ENCODE measurements at places on chromosomes 12 and 14.

DNA sequence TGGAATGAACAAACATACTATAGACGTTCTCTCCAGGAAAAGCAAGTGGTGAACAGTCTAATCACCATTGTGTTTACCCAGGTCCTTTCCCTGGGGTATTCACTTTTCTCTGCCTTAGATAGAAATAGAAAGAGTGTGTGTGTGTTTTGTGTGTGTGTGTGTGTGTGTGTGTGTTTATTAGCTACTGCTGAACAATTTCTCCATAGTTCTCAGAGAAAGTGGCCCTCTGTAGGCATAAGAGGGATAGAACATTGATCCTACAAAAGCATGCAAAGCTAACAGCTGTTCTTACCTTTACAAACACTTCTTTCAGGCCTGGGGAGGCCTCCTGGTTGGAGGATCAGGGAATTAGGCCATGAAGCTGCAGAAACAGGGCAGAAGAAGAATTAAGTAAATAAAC lies 665.7 kb upstream of the TBX3 start:
- no peak for DNase-seq

DNA sequence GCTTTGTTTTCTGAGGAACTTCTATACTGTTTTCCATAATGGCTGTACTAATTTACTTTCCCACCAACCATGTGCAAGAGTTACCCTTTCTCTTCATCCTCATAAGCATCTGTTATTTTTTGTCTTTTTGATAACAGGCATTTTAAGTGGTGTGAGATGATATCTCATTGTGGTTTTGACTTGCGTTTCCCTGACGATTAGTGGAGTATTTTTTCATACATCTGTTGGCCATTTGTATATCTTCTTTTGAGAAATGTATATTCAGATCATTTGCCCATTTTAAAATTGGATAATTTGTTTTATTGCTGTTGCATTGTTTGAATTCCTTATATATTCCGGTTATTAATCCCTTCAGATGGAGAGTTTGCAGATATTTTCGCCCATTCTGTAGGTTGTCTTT lies 10.2 kb upstream of the HMGA2 start:
- no peak for DNase-seq

DNA sequence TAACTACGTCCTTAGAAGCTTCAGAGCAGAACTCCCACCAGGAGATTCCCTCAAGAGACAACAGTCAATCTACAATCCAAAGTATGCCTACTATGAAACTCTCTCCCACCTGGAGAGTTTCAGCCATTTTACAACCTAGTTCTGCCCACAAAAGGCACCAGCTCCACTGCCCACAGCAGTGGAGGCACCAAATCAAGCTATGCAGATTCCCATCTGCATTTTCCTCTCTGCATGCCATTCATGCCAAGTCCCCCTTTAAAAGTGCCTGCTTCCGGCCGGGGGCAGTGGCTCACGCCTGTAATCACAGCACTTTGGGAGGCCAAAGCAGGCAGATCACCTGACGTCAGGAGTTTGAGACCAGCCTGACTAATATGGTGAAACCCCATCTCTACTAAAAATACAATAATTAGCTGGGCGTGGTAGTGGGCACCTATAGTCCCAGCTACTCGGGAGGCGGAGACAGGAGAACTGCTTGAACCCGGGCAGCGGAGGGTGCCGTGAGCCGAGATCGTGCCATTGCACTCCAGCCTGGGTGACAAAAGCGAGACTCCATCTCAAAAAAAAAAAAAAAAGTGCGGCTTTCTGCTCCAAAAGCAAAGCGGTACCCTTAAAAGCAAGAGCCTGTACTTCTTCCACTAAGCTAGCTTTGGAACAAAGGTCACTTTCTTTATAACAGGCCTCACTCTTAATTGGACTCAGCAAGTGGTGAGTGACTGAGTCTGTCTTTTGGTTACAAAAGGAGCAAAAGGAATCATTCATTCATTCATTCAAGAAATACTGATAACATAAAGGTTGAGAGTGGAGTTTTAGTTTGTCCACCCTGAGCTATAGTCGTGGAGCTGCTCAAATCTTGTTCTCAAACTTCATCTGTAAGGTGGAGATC lies 10.1 kb upstream of the DLGAP5 start:
- no peak for DNase-seq

DNA sequence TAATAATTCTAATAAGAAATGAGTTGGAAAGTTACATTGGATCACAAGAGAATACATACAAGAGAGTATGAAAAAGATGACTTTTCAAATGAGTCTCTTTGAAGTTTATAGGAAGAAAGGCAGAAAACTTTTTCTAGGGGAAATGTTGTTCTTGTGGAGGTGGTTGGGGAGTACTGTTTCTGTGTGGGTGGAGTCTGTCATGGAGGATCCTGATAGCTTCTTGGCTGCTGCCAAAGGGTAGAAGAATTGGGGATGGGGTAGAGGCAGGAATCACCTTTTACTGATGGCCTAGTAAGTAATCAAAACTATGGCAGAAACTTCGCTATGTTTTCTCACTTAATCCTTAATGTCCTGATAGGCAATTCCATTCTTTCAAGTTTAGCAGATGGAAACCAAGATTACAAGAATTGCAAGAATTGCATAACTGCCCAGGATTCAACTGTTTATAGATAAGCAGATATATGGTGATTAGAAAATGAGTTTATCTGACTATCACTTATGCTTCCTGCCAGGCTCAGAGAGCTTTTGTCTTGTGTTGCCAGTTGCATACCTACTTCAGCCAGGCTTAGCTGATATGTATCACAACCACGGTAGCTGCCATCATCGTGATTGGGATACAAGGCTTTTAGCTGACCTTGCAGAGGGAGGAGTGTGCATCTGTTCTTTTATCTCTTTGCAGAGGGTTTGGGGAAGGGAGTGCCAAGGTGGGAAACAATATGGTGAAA lies 463.9 kb downstream of the TMTC2 start:
- no peak for DNase-seq

DNA sequence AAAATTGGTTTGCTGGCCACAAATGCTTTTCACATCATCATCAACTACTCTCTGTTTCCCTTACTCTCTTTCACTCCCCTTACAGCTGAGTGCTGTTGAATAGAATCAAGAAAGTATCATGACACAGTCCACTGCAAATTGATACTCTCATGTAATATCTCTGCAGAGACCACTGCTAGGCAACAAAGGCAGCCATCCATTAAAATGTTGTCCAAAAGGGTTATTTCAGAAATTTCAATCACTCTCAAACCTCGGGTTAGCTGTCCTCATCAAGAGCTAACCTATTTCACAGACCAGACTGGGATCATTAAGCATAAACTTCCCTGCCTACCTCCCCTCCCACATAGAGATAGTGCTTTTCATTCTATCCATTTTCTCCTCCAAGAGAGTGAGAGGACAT lies 186.7 kb downstream of the PLCZ1 start:
- no peak for DNase-seq

DNA sequence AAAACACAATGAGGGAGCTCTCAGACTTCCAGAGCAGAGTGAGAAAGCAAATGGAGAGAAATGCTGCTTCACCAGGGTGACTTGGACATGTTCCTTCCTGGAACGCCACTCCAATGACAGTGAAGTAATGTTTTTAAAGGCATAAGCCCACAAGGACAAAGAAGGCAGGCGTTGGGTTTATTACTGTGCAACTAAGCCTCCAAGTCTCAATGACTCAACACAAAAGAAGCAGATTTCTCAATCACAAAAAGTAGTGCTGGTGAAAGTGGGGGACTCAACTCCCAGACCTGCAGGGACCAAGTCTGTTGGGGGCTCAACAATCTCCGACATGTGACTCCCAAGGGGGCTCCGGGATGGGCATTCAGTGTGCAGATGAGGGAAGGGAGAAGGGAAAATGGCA lies 505.2 kb downstream of the BCL11B start:
- no peak for DNase-seq
